ENCODE measurements at places on chromosomes 12 and 14.
A peak's percentile ranks its signal among the peaks of the same experiment; 100 is the strongest.

DNA sequence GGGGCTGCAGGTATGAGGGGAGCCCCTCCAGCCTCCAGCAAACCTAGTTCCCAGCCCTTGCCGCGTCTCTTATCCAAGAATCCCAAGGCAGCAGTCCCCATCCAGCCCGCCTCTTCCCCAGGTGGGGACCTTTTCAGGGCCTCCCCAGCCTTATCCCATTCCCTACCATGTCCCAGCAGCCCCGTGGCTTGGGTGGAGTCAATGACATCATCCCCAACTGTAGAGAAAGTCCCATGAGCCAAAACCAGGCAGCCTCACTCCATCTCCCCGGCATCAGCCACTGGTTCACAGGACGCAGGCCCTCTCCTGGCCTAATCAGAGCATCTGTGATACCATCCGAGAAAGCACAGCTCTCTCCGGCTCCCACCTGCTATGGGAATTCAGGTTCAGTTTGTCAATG lies 131.0 kb downstream of the NCOR2 start:
- no peak for DNase-seq

GRCh38 chr14:90495357-90496276 lies 98.8 kb downstream of the CALM1 start:
- DNase-seq, result peak; percentile 72

DNA sequence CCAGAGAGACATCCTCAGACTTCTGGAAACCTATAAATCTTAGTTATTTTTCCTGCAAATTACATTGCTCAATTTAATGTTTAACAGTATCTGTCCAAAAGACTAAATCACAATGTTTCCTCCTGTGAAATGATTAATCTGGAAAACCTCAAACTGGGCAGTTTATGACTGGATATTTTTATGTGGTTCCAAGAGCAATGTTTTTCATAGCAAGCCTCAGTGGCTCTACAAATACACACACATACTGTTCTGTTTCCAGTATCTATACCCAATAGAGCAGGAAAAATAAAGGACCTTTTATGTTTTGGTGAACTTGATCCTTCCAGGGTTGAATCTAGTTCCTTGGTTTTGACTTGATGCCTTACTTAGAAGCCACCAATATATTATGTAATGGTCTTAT lies 9.2 kb downstream of the NID2 start:
- DNase-seq, result no peak

DNA sequence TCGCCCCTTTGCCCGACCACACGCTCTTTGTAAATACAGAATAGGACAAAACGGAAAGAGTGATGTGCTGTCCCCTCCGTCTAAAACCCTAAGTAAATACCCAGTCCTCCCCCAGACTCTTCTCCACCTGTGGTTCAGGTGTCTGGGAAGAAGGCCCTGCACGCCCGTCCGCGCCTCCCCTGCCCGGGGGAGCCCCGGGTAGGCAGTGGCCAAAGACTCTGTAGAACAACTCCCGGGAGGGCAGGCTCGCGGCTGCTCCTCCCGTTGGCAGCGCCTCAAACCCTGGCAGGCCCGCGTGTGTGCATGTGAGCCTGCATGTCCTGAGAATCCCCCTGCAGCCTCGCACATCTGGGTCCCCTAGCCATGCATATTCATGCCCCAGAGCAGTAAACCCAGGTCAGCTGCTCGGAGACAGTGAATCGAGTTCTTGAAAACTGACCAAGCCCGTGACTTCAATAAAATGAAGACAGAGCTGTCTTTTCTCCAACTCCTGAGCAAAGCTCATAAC lies 165.8 kb downstream of the MON2 start:
- peak; percentile 56 for DNase-seq

DNA sequence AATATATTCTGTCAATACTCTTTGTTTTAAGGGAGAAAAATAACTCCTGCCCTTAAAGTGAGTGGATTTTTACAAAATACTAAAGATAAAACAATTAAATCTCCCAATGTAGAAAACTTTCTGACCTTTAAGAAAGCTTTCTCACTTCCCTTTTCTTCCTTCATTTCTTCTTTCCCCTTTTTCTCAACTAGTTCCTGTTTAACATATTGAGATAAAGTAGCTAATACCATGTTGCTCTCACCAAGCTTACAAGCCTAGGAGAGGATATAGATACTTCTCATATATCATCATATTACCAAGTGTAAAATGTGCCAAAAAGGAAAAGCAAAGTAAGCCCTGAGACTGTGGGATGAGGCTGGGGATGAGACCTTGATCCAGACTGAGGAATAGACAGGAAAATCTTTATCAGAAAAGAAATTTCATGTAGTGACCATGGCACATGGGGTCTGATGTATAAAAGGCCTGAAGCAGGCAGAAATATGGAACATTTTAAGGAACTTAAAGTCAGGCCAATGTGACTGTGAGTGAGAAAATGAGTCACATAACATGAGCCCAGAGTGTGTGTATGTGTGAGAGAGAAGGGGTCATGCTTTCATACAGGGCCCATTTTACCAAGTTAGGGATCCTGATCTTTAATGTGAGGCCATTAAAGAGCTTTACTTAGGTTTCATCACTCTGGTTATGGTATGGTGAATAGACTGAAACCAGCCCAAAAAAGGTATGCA lies 1.6 kb upstream of the RPL10L start:
- no peak for DNase-seq

DNA sequence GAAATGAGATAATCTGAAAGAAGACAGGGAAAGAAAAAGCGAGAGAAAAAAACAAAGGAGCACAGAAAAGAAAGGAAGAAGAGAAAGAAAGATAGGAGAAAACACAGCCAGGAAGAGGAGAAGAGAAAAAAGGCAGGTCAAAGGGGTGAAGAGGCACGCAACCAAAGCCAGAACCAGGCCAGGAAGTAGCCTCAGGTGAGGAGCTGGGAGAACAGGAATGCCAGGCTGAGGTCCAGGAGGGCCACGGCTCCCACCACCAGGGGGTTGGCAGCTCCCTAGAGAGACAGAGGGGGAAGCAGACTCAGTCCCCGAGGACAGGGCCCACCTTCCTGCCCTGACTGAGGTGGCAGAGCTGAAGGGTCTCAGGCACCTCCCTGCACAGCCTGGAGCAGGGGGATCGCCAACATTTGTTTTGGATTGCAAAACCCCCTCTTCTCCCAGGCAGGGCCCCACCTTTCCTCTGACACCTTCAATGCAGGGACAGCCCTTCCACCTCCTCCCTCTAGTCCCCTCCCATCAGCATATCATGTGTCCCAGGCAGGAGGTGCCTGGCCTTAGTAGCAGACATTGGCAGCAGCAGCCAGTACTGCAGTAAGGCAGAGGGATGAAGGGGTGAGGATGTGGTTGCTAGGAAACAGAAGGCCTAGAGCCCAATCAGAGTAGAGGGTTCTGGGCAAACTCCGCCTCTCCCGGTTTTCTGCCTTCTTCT lies 2.0 kb upstream of the AP1G2 start:
- no peak for DNase-seq

- no peak for DNase-seq
These were observed 55.6 kb downstream of the TRMT5 start for GRCh38 chr14:60925286-60925685.

- no peak for DNase-seq
These were observed 63.2 kb downstream of the AMN start for GRCh38 chr14:102985665-102986064.

- no peak for DNase-seq
These were observed 216.3 kb upstream of the FLRT2 start for GRCh38 chr14:85313560-85314207.

DNA sequence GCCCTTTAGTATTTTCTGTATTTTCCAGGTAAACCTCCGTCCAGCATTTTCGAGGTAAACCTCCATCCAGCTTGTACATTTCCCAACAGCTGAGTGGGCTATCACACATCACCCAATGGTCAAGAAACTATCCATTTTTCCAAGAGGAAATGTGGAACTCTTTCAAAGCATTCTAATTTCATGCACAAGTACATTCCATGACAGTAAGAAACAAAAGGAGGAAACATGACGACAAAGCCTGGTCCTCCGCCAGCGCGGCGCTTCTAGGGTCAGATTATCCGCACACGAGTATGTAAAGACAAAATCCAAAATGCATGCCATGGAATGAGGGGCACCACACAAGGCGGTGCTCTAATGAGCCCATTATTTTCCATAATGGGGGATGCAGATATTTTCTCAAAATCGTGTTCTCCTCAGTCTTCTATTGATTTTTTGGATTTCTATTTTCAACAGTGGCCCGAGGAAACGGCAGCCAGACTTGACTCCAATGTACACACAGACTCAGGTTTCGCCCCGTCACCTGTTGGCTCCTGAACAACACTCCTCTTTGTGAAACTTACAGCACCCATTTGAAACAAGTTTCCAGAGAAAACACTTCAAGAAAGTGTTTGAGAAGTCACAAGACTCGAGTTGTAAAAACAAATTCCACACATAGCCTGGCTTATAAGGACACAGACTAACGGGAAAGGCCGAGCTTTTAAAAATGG lies 107.4 kb downstream of the PRICKLE1 start:
- DNase-seq, result peak; percentile 49

- DNase-seq, result no peak
These were observed 414.0 kb upstream of the FLRT2 start for GRCh38 chr14:85115921-85116320.

DNA sequence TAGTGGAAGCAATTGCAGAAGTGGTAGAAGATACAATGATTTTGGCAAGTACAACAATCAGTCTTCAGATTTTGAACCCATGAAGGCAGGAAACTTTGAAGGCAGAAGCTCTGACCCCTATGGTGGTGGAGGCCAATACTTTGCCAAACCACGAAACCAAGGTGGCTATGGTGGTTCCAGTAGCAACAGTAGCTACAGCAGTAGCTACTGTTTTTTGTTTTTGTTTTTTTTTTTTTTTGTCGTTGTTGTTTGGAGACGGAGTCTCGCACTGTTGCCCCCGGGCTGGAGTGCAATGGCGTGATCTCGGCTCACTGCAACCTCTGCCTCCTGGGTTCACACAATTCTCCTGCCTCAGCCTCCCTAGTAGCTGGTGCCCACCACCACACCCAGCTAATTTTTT lies 47.4 kb downstream of the IFNG-AS1 start:
- no peak for DNase-seq

DNA sequence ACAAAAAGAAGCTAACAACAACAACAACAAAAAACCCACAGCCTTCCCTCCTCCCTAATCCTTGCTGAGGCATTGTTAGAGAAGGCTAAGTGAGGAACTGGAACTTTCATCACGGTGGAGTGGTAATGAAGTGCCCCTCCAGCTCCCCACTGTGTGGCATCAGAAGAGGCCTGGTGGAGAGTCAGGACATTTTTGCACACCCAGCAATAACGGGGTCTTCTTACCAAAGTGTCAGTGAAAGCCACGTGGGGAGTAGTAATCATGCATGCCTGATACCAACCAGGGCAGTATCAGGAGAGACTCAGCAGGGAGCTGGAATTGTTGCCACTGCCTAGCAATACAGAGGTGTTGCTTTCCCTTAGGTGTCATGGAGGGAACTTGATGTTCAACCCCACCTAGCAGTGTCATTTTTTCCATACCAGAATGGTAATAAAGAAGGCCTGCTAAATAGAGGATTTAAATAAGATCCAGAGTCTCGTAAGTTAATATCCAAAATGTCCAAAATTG lies 299.7 kb upstream of the RGS6 start:
- DNase-seq, result no peak

GRCh38 chr12:38155020-38155395 lies 161.6 kb upstream of the ALG10B start:
- DNase-seq, result no peak

DNA sequence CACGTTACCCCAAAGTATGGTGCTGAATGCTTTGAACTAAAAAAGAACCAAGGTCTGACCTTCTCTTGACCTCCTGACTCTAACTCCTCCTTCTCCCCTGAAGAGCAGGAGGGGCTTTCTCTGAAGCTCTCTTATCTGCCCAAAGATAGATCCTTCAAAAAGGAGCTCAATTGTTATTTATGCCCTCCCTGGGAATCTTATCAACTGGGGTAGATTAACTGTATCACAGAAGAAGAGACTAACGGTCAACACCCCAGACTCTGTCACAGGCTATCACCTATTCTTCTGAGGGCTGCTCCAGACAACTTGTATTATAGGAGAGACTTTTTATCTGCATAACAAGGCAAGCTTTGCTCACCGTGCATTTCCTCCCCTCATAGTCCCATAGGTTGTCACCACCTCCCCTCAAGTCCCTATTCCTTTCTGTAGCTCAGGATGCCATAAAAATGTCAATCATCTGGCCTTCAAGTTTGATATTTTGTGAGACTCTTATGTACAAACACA lies 86.6 kb downstream of the PAPLN start:
- no peak for DNase-seq

DNA sequence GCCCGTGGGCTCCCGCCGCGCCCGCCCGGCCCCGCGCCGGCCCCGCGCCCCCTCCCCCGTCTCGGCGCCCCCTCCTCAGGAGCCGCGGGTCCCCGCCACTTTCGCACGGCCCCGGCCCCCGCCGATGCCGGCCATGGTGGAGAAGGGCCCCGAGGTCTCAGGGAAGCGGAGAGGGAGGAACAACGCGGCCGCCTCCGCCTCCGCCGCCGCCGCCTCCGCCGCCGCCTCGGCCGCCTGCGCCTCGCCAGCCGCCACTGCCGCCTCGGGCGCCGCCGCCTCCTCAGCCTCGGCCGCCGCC lies 263 bp downstream of the RCOR1 start:
- DNase-seq, result no peak

- no peak for DNase-seq
These were observed 46.5 kb downstream of the CACNA2D4 start for GRCh38 chr12:1872001-1872400.

GRCh38 chr14:55297611-55298499 lies 26.6 kb downstream of the FBXO34 start:
- DNase-seq, result no peak

DNA sequence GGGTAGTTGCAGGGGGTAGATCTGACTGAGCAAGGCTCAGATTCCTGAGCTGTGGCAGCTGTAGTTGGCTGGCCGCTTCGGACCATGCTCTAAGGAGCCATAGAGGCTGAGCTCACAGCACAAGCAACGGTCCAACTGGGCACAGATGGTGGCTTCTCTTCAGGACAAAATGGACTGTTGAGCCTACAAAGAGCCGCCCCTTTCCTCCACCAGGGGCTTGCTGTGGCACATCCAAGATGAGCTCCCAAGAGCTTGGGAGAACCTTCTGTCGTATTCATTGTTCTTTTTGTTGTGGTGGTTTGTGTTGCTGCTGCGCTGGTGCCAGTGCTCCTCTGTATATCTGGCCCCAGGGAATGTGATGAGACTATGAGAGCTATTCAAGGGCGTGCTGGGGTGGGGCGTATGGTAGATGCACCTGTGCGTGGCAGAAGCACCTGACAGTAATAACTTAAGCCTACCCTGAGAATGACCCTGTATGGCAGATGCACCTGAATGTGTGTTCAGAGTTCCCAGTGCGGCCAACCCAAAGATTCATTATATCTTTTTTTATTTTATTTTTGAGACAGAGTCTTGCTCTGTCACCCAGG lies 17.8 kb upstream of the LGALS3 start:
- no peak for DNase-seq

DNA sequence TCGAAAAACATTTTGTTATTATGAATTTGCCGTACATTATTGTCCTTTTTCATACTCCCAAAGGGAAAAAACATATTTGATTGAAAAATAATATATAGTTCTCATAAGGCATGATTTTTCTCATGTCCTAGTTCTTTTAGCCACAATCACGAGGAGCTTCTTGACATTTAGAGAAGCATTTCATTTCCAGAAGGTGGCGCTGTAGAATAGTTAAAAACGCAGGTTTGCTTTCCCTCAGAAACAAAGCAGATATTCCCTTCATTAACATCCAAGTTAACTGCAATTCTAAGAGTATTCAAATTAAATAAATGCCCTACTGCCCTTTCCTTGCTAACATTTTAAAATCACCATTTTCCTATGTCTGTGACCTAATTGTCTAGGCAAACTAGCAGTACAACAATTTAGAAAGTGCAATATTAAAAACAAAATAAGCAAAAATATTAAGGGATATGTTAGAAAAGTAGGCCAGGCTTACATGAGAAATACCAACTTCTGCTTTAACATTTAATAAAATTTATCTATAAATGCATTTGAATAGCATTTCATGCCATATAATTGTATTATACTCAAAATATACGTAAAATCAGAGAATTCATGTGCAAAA lies 10.9 kb upstream of the PIK3C2G start:
- peak; percentile 74 for DNase-seq
